Substantia nigra (tissue), 51 donors: ENCODE measurements at places on chromosomes 4 and X.

DNA sequence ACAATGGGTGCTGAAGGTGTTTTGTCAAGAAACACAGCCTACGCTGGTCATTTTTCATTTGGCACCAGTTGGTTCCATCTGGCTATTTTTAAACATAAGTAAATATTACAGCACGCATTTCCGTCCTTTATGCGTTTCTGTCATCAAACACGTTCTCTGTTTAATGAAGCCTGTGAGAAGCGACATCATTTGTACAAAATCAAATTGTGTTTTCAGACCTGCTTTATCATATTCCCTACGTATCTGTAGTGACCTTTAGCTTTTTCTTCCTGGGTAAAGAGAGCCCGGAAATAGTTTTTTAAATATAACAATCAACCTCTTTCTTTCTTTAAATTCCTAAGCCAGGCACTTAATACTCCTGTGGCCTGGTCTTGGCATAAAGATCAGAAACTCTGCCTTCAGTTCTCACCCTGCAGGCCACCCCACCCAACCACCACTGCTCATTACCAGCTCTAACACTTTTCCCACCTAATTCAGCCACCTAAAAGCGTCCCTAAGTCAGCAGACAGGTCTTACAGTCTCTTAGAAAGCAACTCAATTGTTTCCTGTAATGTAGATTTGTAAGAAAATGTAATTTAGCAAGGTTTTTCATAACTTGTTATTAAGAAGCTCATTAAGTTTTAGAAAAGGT lies 30.4 kb downstream of the ACSL1 start:
- no peak for DNase-seq

DNA sequence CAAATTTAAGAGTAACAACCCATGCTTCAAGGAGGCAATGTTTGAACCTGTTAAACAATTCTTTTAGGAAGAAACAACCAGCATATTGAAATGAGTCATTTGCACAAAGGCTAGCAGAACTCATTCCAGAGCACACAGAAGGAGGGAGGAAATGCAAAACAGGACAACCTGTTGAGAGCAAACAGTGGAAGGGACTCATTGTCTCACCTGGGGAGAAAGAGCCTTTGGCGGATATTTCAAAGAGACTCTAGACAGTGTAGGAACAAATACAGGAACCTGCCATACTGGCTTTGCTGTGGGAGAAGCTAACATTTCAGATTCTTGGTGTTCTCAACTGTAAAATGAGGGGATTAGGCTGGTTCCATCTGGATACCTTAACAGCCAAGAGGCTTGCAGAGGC lies 14.8 kb upstream of the RASGEF1B start:
- DNase-seq: no peak

DNA sequence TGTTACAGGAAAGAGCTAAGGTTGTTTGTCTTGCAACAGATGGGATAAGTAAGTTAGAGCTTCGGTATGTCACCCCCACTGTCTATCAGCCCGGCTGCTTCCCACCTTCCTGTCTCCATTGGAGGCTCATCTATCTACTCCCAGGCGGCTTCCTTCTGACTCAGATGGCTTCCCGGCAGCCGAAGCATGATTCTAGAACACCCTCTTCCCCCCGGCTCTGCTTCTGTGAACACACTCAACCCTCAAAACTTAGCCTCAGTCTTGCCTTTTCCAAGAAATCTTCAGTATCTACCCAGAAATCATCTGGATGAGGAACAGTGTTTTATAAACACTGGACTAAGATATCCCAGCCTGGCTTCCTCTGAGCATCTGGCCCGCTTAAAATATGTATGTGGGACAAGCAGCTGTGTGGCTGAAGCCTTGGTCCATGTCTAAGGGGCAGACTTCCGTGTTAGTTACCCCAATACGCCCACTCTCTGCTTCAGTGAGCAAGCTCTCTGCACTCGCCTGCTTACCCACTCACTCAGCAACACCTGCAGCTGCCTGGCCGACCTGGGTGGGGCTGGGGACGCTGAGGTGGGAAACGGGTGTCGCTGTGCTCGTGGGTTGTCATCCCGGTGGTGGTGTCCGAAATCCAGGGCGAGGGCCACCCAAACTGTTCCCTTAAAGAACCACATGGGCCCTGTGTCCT lies 12.0 kb upstream of the SLC2A9 start:
- DNase-seq: no peak

DNA sequence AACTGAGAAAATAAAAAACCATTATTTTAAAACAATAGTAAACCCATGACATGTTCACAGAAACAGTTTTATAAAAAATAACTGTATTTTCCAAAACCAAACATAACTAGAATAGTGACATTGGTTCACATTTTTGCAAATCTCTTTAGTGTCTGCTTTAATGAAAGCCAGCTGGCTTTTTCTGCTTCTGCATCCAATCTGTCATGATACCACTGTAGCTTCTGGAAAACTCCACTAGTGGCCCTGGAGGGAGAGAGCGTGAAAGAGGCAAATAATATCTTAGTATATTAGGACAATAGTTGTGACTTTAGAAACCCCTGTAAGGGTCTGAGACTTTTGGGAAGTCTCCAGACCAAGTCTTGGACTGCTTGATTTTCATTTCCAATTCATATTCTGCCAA lies 31.1 kb downstream of the FGFBP1 start:
- DNase-seq: no peak

DNA sequence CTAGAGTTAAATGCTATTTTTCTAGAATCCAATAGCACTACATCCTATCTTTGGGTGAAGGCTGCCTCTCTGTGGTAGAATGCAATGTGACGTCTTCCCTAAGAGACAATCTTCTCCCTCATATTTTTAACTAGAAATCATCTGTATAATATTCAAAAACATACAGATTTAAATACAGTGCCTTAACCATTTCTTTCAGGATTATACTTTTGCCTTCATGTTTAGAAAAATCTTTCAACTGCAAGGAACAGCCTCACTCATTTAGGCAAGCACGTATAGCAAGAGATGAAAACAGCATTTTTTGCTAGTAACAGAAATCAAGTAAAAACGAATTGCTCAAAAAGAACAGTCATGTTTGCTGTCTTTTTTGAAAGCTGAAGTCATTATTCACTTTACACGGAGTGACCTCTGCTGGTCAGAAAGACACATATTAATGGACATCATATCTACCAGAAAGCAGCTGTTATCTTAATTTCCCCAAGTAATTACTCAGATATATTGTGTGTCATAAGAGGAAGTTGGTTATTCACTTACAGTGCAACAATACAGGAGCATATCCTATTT lies 422.3 kb downstream of the STPG2 start:
- no peak for DNase-seq

- no peak for DNase-seq
Measured at GRCh38 chrX:29461039-29461438, 754.3 kb upstream of the MAGEB2 start.

DNA sequence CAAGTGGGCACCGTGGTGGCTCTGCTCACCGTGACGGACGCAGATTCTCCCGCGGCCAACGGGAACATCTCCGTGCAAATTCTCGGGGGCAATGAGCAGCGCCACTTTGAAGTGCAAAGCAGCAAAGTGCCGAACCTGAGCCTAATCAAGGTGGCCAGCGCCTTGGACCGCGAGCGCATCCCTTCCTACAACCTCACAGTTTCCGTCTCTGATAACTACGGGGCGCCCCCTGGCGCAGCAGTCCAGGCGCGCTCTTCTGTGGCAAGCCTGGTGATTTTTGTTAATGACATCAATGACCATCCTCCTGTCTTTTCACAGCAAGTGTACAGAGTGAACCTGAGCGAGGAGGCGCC lies 2.7 kb downstream of the FAT4 start:
- peak; percentile 52 for DNase-seq

GRCh38 chr4:68359508-68359907 lies 9.6 kb upstream of the YTHDC1 start:
- no peak for DNase-seq

- no peak for DNase-seq
Measured at GRCh38 chrX:29627833-29628232, 587.5 kb upstream of the MAGEB2 start.

DNA sequence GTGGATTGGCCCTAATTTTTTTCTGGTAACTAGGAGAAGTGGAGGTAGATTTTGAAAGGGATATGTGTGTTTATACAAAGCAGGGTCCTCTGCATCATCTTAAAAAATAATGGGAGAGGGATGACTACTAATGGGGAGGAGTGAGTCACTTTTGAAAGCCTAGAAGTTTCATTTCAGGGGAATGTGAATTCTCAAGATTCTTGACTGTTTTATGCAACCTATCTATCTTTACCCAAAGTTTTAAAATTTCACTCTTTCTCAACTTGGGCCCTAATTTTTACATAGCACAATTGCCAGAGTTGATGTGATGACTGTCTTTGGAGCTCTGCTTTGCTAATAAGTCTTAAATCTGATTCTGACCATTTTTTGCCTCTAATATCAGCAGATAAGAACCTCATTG lies 445.2 kb downstream of the GRXCR1 start:
- no peak for DNase-seq

DNA sequence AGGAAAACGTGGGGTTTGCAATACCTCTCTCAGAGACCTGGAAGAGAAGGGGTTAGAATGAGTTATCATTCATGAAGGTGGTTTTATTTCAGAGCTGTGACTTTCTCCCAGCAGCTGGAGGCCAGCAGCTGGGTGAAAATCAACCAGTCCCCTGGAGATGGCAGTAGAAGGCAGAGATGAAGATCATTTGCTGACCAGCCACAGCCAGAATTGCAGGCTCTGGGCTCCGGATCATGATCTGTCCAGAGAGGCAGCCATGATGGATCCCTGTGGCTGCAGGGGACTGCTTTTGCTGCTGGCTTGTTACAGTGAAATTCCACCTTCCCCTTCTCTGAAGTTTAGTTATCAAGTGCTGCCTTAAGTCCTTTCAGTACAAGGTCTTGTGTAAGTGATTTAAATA lies 46.9 kb upstream of the TAB3 start:
- DNase-seq: no peak

DNA sequence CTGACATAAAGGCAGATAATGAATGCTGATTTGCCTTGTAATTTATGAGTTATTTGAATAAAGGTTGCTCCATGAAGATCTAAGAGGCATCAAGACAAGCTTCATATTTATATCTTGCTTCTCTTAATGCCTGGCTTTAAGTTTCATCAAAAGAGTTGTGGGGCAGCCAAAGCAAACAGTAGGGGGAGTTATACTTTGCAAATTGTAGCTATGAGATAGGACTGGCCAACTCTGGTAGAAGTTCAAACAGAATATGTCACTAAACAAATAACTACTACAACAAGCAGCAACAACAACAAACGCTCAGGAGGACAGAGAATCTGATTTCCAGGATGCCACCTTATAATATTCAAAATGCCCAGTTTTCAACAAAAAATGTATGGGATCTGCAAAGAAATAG lies 69.1 kb upstream of the PLAC1 start:
- DNase-seq: no peak

DNA sequence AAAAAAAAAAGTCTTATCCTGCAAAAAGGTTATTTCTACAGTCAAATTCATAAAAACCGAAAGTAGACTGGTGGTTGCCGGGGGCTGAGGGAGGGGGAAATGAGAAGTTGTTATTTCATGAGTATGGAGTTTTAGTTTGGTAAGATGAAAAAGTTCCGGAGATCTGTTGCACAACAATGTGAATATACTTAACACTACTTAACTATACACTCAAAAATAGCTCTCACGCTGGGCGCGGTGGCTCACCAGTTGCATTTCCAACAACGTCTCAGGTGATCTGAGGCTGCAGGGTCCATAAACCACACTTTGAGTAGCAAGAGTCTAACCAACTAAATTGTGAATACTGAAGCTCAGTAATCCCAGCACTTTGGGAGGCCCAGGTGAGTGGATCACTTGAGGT lies 52.4 kb downstream of the ANOS1 start:
- no peak for DNase-seq

DNA sequence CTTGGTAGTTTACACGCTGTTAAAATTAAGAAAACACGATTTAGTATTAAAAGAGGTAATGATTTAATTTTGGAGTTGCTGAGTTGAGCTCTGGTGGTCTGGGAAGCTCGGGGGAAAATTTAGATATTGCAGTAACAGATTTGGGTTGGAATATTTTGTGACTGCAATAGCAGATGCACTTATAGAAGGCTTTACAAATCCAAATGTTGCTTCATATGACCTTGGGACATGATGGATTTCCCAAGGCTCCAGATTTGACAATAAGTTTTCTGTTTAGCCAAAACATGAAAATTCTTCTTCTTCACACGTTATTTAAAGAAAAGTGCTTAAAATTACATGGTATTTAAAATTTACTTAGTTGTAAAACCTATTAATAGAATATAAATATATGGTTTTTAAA lies 302.0 kb downstream of the SPRY1 start:
- DNase-seq: no peak

DNA sequence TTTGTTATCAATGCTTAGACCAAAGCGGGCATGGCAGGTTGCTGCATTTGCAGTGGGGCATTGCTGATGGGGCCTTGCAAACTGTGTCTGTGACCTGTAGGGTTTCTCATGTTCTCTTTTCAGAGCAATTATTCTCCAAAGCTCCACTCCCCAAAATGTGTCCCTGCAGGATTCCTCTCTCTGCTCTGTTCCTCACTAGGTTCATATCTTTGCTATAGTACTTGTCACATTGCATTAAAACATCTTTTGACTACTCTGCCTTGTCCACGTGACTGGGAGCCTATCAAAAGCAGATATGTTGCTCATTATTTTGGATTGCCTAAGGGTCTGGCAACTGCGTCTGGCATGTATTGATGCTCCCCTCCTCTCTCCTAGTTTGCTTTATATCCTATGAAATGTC lies 177.7 kb upstream of the MID1 start:
- no peak for DNase-seq
